ENCODE measurements at places on chromosomes 2 and 18.

DNA sequence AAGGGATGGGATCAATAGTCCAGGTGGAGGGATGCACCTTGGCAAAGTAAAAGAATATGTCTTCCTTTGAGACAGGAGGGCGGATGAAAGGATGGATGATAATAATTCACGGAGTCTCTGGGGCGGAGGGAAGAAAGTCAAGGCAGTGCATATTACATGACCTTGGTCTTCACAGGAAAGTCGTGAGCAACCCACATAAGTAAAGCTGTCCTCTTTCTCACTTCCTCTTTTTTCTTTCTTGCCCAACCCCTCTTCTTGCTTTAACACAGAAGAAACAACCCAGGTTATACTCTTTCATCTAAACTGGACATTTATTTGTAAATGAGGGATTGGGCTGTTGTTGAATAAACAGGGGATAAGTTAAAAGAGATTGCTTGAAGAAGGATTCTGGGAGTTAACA is 168.7 kb upstream of the SKOR2 start:
- no peak for DNase-seq
- peaks cover 2% of the 10 kb centered on the region for H3K4me1 ChIP-seq
- H3K36me3 ChIP-seq, result no peaks in the 10 kb centered on the region
- H3K27ac ChIP-seq, result no peak overlapping the region
- peaks cover 22% of the 10 kb centered on the region for H3K27me3 ChIP-seq
- no peak overlapping the region for H3K4me3 ChIP-seq

GRCh38 chr2:125471963-125472362 is 1184.0 kb upstream of the GYPC start:
- H3K4me1 ChIP-seq, result no peaks in the 10 kb centered on the region
- H3K36me3 ChIP-seq, result no peaks in the 10 kb centered on the region
- DNase-seq, result no peak
- H3K27ac ChIP-seq, result no peak overlapping the region
- no peaks in the 10 kb centered on the region for H3K27me3 ChIP-seq

- H3K4me1 ChIP-seq, result no peaks in the 10 kb centered on the region
- no peak for DNase-seq
- no peaks in the 10 kb centered on the region for H3K27me3 ChIP-seq
- H3K4me3 ChIP-seq, result no peak overlapping the region
- H3K27ac ChIP-seq, result no peak overlapping the region
Observed at GRCh38 chr18:27278131-27278530, 93.0 kb upstream of the CHST9 start.

- H3K27ac ChIP-seq, result peak overlapping the region; percentile 58
- peaks cover 13% of the 10 kb centered on the region for H3K36me3 ChIP-seq
- no peak overlapping the region for H3K4me3 ChIP-seq
- H3K4me1 ChIP-seq, result peaks cover 10% of the 10 kb centered on the region
- no peak for DNase-seq
Observed at GRCh38 chr18:78976765-78977636, 2.6 kb upstream of the SALL3 start.

GRCh38 chr2:130882111-130882690 is 45.5 kb downstream of the ARHGEF4 start:
- DNase-seq, result no peak
- no peak overlapping the region for H3K27ac ChIP-seq
- H3K4me1 ChIP-seq, result no peaks in the 10 kb centered on the region
- no peak overlapping the region for H3K4me3 ChIP-seq
- no peaks in the 10 kb centered on the region for H3K36me3 ChIP-seq

GRCh38 chr2:27041752-27042151 is 9.0 kb downstream of the TMEM214 start:
- peaks cover 55% of the 10 kb centered on the region for H3K36me3 ChIP-seq
- no peaks in the 10 kb centered on the region for H3K27me3 ChIP-seq
- H3K27ac ChIP-seq, result no peak overlapping the region
- H3K4me1 ChIP-seq, result peaks cover 4% of the 10 kb centered on the region
- no peak overlapping the region for H3K4me3 ChIP-seq

- H3K4me1 ChIP-seq, result peaks cover 5% of the 10 kb centered on the region
- no peak overlapping the region for H3K27ac ChIP-seq
- H3K36me3 ChIP-seq, result no peaks in the 10 kb centered on the region
Observed at GRCh38 chr18:48330016-48330991, 78.9 kb downstream of the ZBTB7C start.

DNA sequence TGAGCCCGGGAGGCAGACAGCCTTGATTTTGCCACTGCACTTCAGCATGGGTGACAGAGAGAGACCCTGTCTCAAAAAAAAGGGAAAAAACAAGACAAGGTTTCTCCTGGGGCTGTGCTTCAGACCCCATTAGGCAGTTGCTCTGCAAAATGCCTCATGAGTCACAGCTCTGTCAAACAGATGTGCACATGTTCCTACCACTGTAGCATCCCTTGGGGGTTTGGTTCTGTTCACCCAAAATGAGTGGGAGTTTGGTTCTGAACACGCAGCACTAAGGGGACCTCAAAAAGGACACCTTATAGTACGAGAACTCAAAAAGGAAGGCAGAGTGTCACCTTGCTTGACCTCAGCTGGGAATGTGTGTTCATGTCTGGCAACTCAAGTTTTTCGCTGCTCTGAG is 134.9 kb downstream of the RPIA start:
- DNase-seq, result no peak
- H3K27me3 ChIP-seq, result no peaks in the 10 kb centered on the region
- no peak overlapping the region for H3K4me3 ChIP-seq
- H3K4me1 ChIP-seq, result no peaks in the 10 kb centered on the region
- H3K27ac ChIP-seq, result no peak overlapping the region

- H3K27me3 ChIP-seq, result peaks cover 3% of the 10 kb centered on the region
- peaks cover 11% of the 10 kb centered on the region for H3K4me1 ChIP-seq
- H3K36me3 ChIP-seq, result no peaks in the 10 kb centered on the region
- H3K4me3 ChIP-seq, result no peak overlapping the region
- no peak overlapping the region for H3K27ac ChIP-seq
Observed at GRCh38 chr2:134104754-134105153, 149.1 kb upstream of the MGAT5 start.

- peaks cover 19% of the 10 kb centered on the region for H3K4me1 ChIP-seq
- H3K27ac ChIP-seq, result no peak overlapping the region
- no peak for DNase-seq
- H3K4me3 ChIP-seq, result no peak overlapping the region
Observed at GRCh38 chr18:9874728-9875127, 11.0 kb upstream of the TXNDC2 start.

GRCh38 chr2:227308784-227309183 is 16.3 kb upstream of the MFF start:
- DNase-seq, result no peak
- peaks cover 2% of the 10 kb centered on the region for H3K27me3 ChIP-seq
- no peak overlapping the region for H3K4me3 ChIP-seq
- no peak overlapping the region for H3K27ac ChIP-seq
- H3K4me1 ChIP-seq, result no peaks in the 10 kb centered on the region

All from activated CD4-positive, alpha-beta T cell treated with anti-CD3 and anti-CD28 coated beads, Interleukin-2, amount 10 ng/mL, durations not matched to agents 24 days and 14 days (primary cell).